RWPE1 (cell line): ENCODE measurements at places on chromosomes 13 and 19.

- DNase-seq: no peak
These were observed 7.0 kb upstream of the TLE6 start for GRCh38 chr19:2970201-2970835.

GRCh38 chr19:29882719-29883105, 59.3 kb upstream of the URI1 start:
- DNase-seq: no peak

GRCh38 chr19:39328046-39328705, 7.5 kb upstream of the LRFN1 start:
- DNase-seq: peak; percentile 77

- no peak for DNase-seq
These were observed 16.0 kb downstream of the SMAD9 start for GRCh38 chr13:36903925-36904595.

DNA sequence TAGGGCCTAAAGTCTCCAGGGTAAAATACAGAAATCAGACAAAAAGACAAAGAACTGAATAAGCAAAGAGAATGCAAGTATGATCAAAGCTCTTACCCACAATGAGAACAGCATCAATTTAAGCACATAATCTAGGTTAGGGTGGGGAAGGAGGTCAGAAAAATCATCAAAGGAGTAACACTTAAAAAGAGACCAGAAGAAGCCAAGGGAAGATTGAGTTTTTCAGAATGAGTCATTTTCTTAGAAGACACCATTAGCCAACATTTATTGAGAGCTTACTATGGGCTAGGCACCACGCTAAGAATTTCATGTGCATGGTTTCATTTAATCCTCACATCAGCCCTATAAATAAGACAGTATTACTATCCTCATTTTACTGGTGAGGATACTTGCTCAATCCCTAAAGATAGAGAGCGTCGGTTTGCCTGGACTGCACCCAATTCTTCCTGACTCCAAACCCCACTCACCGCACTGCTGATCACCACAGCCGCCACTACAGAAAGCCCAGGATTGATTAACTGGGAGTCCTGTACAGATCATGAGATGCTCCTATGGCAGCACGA, 1.7 kb upstream of the SHISA2 start:
- no peak for DNase-seq
